COR-L47 (cell line): ENCODE measurements at places on chromosomes 6 and 20.

- DNase-seq: no peak
These were observed 336.1 kb upstream of the POU3F2 start for GRCh38 chr6:98498144-98498775.

DNA sequence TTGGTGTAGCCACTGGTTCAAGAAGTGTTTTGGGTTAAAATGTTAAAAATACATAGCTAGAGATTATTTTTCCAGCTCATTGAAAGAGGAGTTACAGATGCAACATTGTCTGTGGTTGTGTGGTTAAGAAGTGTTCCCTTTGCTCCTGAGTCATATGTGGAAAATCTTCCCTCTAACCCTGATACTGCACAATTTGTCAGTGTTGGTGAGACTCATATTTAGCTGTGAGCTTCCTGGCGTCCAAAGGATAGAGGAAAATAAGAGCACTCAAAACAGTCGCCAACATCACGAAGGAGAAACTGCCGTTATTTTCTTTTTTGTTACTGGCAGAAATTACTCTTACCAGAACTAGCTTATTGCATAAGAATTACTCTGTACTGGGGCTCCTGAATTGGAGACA lies 250.4 kb downstream of the CDH4 start:
- no peak for DNase-seq

GRCh38 chr6:115914098-115914497 lies 146.6 kb downstream of the FRK start:
- DNase-seq: no peak

GRCh38 chr6:6941201-6941600 lies 166.6 kb upstream of the RREB1 start:
- no peak for DNase-seq
